ENCODE measurements at places on chromosomes 7 and 10.

- DNase-seq = peak; percentile 58
These were observed 538 bp downstream of the AHCYL2 start for GRCh38 chr7:129225206-129225930.

DNA sequence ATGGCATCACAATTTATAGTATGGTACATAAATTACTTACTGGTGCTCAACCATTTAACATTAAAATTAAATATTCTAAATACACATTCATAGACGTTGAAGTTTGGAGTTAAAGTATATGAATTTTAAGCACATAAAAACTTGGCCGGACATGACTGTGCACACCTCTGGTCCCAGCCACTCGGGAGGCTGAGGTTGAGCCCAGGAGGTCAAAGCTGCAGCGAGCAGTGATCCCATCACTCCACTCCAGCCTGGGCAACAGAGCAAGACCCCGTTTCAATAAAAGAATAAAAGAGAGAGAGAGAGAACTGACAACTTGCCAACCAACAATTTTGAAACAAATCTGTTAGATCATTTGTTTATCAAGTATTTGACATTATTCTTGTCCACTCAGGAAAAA lies 943.3 kb upstream of the KCND2 start:
- DNase-seq = no peak

DNA sequence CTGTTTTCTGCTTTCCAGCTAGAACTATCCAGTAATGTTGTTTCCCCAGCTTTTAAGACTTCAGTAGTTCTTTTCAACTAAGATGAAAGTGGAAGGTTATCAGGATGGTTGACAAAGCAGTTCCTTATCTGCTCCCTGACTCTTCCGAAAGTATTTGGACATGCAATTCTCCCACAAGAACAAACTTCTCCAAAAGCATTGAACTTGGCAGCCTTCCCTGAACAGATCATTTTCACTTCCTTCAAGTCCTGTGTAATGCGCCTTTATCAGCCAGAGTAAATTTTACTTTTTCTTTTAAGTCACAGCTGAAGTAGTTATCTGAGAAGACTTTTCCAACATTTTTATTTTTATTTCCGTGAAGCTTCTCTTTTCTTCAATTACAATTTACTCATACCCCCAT lies 39.7 kb downstream of the CDC14C start:
- no peak for DNase-seq

GRCh38 chr7:95843286-95843685 lies 70.9 kb downstream of the DYNC1I1 start:
- DNase-seq = no peak

DNA sequence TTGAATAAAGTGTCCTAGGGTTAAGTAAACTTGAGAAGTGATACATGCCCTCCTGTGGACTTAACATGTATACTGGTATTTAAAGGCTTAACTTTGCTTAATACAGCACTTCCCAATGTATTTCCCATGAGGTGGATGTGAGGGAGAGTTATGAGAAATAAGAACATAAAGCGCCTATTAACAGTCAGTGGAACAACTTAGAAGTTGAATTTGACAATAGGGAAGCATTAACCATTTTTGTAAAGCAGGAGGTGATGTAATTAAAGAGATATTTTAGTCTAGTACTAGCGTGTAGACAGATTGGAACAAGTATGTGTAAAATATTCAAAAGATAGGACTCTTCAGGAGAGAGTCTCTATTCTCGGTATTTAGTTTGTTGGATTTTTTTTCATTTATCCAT lies 322.4 kb downstream of the GPR158 start:
- no peak for DNase-seq

- DNase-seq = peak; percentile 1
These were observed 749.2 kb upstream of the PCDH15 start for GRCh38 chr10:55550236-55550635.

DNA sequence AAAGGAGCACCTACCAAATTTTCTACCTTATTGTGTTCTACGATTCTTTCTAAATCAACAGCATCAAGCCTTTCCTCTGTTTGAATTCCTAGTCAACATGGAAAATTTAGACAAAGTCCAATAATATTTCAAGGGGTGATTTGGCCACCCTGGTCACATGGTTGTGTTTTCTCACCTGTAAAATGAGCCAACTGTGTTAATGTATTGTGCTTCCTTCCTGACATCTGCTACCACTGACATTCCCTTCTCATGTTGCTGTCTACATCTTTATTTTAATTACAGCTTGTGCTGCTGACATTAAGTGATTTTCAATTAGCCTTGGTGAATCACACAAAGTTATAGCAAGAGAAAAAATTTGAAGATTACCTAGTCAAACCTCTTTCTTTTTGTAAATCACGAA lies 83.0 kb upstream of the NPSR1 start:
- peak; percentile 48 for DNase-seq

GRCh38 chr10:48240196-48240595 lies 34.3 kb downstream of the FRMPD2 start:
- DNase-seq = no peak

DNA sequence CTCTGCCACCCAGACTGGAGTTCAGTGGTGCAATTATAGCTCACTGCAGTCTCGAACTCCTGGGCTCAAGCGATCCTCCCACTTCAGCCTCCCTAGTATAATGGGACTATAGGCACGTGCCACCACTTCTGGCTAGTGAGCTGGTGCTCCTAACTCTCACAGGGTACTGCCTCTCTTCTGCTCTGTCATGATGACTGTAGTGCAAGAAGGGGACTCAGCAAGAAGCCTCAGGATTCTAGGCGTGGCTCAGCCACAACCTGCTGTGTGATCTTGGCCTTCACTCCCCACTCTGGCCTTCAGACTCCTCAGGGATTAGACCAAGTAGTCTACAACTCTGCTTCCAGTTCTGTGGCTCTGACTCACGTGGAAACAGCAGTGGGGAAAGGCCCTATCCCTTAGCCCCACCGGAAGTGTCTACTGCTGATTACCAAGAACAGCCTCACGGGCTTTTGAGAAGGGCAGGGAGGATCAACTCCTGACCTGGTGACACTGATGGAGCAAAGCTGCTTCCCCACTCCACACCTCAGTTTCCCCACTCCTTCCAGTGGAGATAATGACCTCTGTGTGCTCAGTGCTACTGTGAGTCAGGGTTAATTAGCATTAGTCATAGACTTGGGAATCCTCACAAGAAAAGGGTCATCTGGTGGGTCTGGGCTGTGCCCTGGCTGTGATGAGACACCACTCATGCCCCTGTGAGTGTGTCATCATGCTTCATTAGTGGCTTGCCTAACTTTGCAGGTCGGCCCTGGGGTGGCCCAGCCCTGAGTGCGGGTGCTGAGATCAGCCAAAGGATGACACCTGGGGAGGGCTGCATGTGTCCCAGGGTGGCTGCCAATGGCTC lies 41.1 kb downstream of the ZC3HC1 start:
- peak; percentile 99 for DNase-seq

DNA sequence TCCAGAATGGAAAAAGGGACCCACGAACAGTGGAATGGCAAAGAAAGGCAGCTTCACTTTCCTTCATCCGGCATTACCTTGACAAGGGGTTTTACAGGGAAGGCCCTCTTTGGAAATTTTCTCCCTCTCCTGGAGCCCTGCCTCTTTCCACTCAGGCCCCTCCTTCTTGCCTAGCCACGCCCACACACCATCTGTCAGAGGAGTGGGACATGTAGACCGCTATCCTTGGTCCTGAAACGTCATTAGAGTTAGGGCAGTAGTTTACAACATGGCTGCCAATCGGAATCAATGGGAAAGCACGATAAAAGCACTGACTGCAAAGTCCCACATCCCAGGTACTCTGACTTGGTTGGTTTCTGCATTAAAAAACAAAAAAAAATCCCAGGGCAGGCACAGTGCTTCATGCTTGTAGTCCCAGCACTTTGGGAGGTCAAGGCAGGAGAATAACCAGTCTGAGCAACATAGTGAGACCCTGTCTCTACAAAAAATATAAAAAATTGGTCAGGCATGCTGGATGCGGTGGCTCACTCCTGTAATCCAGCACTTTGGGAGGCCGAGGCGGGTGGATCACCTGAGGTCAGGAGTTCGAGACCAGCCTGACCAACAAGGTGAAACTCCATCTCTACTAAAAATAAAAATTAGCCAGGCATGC lies 96.4 kb downstream of the MARCHF5 start:
- DNase-seq = peak; percentile 57

DNA sequence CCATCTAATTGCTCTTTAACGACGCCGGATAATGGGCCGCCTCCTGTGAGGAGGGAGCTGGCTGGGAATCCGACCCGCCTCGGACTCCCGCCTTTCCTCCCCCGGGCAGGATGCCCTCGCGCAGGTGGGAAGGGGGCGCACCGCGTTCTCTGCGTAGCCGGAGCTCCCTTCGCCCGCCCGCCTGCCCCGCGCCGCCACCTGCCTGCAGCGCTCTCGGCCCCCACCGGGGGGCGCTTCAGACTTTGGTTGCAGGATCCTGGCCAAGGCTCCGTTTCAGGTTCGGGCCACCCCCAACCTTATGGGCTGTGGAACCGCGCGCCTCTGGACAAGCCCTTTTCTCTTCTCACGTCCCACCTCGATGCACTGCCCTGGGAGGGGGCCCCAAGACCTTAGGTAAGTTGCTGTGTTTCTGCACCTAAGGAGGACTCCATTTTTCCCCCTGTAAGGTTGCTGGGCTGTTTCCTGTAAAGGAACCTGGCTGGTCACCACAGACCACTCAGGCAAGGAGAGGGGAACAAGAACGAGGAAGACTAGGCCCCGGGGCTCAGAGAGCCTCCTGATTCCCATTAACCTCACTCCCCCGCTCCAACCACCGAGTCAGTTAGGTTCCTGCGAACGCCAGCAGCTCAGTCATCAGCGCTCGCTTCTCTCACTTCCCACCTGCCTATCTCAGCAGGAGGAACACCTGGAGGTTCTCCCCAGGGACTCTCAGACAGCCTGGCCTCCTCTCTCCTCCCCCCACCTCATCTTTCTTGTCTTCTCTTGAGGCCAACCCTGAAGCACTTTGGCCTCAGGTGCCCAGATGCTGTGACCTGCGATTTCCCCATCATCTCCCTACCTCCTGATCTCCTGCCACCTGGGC lies 11.3 kb upstream of the KAZALD1 start:
- peak; percentile 61 for DNase-seq

- peak; percentile 21 for DNase-seq
These were observed 6.2 kb downstream of the C10orf105 start for GRCh38 chr10:71713135-71714030.

DNA sequence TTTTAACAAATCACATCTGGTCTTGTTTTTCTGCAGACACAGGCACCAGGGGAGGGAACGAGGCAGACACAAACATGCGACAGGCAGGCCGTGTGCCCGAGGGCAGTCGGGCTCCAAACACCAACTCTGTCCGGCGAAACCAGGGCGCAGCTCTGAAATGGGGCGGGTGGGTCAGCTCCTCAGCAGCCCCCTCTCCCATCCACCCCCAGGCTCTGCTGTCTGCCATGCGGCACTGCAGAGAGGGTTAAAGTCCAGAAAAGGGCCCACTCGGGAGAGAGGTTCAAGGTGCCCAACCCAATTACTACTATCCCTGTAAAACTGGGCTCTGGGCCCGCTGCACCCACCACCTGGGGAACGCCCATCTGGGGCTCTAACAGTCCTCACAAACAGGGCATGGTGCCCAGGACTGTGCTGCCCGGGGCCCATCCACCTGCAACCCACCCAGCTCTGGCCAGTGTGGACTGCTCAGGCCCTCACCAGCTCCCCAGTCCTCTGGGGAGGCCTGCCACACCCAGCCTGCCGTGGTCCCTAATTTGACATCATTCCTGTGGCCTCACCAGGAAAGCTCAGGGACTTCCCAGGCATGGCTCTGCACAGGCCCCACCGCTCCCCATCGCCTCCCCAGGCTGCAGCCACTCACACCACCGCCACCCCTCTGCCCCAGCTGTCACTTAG lies 18.7 kb downstream of the YKT6 start:
- DNase-seq = no peak

GRCh38 chr10:65408401-65408800 lies 1517.4 kb upstream of the LRRTM3 start:
- DNase-seq = no peak

GRCh38 chr10:42933448-42934340 lies 143.2 kb upstream of the RET start:
- peak; percentile 52 for DNase-seq

DNA sequence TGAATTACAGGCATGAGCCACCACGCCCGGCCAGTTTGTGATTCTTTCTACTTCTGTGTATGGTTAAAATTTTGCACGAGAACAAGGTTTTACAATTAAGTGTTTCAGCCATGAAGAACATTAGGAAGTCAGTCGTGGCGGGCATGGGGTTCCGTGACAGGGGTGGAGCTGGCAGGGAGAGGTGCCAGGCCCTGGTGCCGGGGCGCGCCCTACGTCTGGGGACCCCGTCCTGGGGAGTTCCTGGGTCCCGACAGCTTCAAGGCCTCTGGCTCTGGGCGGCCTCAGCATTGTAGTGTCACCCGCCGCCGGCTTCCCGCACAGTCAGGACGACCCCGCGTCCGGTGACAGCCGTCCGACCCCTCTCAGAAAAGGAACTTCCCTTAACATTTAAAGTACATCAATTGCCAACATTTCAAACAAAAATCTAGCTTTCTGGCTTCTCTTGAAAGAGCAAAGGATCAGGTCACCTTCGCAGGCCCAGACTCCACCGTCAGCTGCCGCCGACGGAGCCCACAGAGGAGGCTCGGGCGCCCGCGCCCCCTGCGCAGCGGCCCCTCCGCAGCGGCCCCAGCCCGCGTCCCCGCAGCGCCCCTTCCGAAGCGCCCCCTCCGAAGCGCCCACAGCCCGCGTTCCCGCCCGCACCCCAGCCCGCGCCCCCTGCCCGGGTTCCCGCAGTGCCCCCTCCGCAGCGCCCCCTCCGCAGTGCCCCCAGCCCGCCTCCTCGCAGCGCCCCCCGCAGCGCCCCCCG lies 23.2 kb upstream of the MKI67 start:
- no peak for DNase-seq

- DNase-seq = no peak
These were observed 9.6 kb upstream of the CFAP46 start for GRCh38 chr10:132951926-132952325.

GRCh38 chr10:63866747-63867140 lies 345.5 kb downstream of the REEP3 start:
- peak; percentile 33 for DNase-seq

- DNase-seq = no peak
These were observed 6.8 kb upstream of the SLK start for GRCh38 chr10:103960103-103960502.

- DNase-seq = no peak
These were observed 292.0 kb downstream of the PHTF2 start for GRCh38 chr7:78090616-78091015.

DNA sequence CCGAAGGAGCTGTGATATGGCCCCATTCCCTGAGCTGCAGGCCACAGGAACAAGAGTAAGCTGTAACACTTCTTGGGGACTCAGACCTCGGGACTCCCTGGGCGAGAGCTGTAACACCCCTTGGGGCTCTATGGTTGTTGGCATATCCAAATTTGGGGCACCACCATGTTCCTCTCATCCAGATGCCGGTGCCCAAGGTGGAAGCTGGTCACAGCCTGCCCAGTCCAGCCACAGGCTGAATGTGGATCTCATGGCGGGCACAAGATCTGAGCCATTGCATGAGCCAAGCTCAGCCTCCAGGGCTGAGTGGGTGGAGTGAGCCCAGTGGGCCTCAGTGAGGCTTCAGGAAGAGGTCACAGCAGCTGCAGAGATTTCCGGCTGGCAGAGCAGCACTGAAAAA lies 78.9 kb downstream of the TMEM106B start:
- DNase-seq = no peak

GRCh38 chr10:112811741-112812551 lies 138.1 kb upstream of the TCF7L2 start:
- peak; percentile 98 for DNase-seq

GRCh38 chr10:91251430-91252056 lies 31.1 kb downstream of the PCGF5 start:
- DNase-seq = peak; percentile 55
